ENCODE measurements at places on chromosomes 3 and 15.

- DNase-seq: no peak
Observed at GRCh38 chr15:85422607-85423006, 42.2 kb downstream of the AKAP13 start.

DNA sequence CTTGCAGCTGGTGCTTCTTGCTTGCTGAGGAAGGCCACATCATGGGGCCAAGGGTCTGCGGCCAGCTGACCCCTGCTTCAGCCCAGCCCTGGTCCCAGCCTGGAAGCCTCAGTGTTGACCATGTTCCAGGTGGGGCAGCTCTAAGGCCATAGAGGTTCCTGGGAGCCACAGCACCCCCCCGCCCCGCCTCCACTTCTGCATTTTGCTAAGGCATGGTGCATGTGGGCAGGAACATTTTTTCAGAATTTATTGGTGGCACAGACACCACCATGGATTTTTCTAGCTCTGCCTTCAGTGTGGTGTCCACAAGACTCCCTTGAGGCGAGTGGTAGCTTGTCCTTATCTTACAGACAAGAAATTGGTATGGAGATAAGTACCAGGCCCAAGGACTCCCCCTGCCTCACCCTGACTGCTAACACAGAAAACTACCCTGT is 1.9 kb upstream of the CHST14 start:
- DNase-seq: no peak

GRCh38 chr15:42085721-42086120 is 8.6 kb downstream of the PLA2G4D start:
- no peak for DNase-seq

GRCh38 chr3:15676259-15676658 is 74.7 kb downstream of the BTD start:
- no peak for DNase-seq

DNA sequence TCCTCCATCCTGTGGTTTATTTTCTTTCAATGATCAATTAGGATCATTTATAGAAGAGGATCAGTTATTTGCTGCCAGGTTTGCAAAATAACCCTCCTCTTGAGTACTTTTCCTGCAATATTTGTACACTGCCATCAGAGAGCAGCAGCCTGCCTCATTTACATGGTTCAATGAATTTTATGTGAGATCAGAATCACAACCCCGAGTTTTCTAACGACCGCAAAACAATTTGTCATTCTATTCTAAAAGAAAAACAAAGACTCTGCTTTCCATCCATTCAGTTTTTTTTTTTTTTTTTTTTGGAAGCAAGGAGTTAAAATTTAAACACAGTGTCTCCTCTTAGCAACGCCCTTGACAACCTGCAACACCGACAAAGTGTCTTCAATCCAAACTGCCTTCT is 146.9 kb downstream of the RAB11A start:
- DNase-seq: no peak

DNA sequence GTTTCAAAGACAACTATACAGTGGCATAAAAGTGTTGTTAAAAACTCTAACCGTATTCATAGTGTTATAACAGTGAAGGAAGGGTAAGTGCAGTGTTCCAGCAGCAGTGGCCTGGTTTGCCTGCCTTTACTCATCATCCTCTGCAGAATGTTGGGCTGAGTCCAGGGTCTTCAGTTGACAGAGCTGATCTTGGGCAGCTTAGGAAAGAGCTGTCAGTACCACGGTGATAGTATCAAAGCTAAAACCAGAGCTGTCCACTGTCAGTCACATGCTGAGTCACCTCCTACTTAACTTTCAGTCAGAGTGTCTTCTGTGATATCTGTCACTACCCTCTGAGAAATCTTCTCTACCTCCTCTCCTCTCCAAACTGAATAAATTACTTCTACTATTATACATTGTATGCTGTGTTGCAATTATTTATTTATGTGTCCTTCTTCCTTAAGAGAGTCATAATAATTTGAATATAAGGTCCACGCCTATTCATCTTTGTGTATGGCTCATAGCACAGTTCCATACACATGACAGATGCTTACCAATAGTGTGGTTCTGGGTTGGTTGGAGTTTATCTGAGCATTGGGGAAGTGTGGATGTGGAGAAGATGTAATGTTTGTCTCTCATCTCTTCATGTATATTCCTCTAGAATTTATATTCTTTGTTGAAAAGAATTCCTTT is 242.1 kb downstream of the ZIC1 start:
- no peak for DNase-seq

- DNase-seq: no peak
Observed at GRCh38 chr15:73732930-73733329, 20.2 kb downstream of the INSYN1 start.

DNA sequence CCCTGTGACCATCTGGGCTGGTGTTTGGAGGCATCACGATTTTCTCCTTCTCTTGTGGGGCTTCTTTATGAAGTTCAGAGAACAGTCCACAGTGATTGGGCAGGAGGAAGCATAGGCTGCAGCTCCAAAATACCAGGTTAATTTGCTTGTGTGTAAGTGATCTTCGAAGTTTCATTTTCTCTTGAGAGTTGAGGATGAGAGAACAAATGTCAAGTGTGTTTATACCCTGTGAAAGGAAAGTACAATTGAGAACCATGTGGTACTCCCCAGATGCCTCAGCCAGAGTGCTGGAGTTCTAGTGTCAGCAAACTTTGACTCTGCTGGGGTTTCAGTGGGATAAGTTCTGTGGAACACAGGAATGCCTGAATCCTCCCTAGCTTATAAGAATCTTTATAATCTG is 357.1 kb upstream of the CFAP20DC start:
- no peak for DNase-seq

- DNase-seq: no peak
Observed at GRCh38 chr3:152147748-152148147, 121.0 kb upstream of the MBNL1 start.

GRCh38 chr3:53179580-53179979 is 18.6 kb downstream of the PRKCD start:
- DNase-seq: no peak

DNA sequence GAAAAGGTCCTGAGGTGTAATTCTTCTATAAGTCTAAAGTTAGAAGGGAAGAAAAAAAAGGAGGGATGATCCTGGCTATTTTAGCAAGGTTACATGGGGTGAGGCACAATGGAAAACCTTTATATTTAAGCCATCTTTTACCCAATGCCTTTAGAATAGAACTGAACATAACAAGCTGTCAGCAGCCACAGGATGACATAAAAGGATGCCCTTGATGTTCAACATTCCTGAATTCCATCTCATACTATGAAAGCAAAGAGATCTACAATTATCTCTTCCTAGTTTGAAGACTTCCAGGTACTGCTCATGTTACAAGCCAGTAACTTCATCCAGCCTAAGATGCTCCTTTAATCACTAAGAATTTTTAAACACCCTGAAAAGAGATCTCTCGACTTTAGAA is 26.9 kb downstream of the NEK10 start:
- DNase-seq: no peak

DNA sequence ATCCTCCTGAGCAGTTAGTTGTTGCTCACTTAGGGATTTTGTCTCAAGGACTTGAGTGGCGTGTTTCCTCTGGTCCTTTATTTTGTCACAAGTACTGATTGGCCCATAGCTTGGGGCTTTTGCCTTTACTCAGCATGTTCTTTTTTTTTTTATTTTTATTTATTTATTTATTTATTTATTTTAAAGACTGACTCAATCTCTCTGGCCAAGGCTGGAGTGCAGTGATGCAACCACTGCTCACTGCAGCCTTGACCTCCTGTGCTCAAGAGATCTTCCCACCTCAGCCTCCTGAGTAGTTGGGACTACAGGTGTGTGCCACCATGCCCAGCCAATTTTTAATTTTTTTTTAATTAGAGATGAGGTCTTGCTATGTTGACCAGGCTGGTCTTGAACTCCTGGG is 223.9 kb upstream of the TPM1 start:
- DNase-seq: no peak

DNA sequence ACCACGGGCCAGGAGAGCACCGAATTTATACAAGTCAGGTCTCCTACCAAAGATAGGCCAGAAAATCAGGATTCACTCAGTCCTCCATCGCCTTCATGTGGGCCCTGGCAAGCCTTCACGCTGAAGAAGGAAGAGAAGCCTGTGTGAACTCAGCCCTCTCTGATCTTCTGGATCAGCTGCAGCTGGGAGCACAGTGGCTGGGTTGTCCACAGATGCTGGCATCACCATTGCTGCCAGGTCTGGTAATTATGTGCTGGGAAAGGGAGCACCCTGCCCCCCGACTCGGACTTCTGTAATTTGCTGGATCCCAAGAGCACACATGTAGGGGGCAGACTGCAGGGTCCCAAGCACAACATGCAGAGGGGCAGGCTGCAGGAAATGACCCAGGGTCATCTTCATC is 12.4 kb upstream of the PDE8A start:
- DNase-seq: no peak

DNA sequence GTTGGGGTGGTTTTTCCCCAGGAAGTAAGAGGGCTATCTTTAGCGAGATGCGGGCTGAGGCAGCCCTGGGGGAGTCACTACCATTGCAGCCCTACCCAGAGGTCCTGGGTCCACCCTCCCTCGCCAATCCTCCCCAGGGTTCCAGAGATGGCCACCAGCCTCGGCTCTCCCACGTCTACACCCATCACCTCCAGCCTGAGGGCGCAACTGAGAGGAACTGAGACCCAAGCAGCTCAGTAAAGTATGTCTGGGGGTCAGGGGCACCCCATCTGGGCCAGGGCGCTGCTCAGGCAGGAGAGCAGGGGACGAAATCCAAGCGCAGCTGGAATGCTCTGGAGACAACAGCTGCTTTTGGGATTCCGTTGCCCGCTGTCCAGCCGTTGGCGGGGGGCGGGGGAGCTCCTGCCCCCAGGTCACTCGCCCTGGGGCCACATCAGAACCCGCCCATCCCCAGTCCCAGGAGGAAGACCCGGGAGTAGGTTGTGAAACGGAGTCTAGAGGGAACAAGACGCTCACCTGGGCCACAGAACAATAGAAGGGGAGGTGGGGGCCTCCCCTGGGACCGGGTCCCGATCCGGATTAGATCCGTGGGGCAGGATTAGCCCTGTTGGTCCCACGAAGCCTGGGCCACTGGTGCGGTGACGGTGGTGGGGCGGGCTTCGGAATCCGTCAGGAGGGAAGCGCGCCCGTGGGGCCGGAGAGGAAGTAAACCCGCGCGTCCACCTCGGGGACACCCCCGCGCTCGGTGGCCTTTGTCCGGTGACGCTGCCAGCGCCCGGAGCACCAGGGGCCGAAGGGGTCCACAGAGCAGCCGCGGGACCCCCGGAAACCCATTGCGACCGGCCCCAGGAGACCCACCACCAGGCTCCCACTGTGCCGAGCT is 1.4 kb upstream of the NDUFAF3 start:
- DNase-seq: no peak

- no peak for DNase-seq
Observed at GRCh38 chr15:72873379-72874233, 90.0 kb upstream of the ADPGK start.

DNA sequence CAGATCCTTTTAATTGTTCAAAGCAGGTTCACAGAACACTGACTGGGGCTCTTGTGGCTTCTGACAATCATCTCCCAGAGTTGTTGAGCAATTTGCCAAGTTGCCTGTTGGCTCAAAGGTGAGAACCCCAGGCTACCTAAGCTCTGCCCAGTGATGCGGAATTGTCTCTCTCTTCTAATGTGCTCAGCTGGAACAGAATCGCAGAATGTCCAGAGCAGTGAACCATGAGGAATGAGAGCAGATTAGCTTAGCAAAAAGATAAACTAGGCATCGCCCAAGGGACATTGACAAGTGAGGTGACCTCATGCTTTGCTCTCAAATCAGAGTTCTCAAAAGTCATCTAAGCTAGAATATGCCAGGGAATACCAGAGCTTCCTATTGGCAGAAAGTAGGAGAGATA is 148.1 kb downstream of the WDR76 start:
- DNase-seq: no peak

DNA sequence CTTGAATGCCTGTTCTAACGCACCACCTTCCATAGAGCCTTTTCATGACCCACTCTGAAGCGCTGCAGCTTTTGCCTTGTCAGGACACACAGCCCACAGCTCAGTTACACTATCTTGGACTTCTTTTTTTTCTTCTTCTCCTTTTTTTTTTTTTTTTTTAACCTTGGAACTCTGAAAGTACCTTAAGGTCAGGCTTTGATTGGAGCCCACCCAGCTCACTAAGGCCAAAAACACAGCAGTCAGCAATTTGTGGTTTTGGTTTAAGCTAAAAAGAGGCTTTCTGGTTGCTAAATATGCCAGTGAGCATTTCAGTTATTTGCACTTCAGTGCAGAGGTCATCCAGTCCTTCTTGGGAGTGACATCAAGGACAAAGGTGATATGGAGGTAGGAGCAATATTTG is 1.7 kb downstream of the SLC25A20 start:
- DNase-seq: no peak

DNA sequence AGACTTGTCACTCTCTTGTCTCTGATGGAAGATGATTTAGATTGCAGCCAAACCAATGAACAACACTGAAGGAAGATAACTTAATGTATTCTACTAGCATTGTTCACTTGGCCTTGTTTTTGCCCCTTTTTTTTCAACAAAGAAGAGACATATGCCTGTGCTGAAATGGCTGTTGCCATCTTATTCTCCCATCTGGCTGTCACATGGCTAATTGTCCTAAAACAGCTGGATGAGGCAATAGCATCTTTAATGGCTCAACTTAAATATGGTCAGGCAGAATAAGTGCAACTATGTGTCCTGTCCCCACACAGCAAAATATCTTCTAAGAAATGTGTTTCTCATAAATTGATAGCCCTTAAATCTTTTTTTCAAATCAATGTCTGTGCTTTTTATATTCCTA is 576.9 kb downstream of the TUSC7 start:
- DNase-seq: no peak

- DNase-seq: no peak
Observed at GRCh38 chr15:45799508-45799907, 164.7 kb downstream of the SQOR start.

DNA sequence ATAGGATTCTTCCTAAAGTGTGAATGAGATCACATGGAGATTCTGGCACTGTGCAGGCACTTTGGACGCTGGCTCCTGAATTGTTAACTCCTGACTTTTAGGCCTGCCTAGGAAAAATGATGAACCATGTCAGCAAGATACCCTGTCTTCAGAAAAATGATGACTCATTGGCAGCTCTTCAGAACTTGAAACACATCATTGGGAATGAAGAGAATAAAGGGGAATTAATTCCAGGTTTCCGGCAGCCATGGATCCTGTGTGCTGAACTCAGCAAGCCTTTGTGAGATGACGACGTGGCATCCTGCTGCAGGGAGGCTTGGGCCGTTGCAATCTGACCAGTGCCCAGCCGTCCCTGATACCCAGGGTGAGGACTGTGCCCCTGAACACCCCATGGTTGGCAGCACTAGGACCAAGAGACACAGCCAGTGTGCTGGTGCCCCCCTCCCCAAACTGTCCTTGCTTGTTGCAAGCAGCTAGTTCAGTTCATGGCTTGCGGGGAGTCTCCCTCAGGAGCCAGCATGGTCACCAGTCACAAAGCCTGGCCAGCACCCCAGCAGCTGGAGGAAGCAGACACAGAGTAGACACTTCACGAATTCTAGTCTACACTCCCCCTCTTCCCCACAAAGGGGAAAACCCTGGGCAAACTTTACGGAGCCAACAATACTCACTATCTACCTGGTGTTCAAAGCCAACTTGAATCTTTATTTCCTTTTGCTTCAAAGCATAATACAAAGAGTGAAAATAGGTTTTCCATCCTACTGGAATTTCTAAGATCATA is 7.8 kb upstream of the LIPC start:
- no peak for DNase-seq

GRCh38 chr3:186653984-186654383 is 11.8 kb upstream of the HRG start:
- DNase-seq: no peak

GRCh38 chr3:196915375-196915774 is 27.0 kb downstream of the NCBP2 start:
- DNase-seq: no peak

- DNase-seq: no peak
Observed at GRCh38 chr15:27731776-27732175, 367.3 kb downstream of the OCA2 start.
